A673 (cell line): ENCODE measurements at places on chromosomes 11 and 22. TPM values are rescaled to one million over a fixed set of nuclear protein-coding genes. Genes with fewer than 3 reads are reported as not detected.

GRCh38 chr11:107196732-107197131, 178.5 kb upstream of the GUCY1A2 start:
- no peaks in the 10 kb centered on the region for H3K4me1 ChIP-seq
- H3K36me3 ChIP-seq, result no peaks in the 10 kb centered on the region
- DNase-seq, result no peak
- H3K27me3 ChIP-seq, result no peaks in the 10 kb centered on the region
- H3K4me3 ChIP-seq, result no peak overlapping the region
- H3K27ac ChIP-seq, result no peak overlapping the region

DNA sequence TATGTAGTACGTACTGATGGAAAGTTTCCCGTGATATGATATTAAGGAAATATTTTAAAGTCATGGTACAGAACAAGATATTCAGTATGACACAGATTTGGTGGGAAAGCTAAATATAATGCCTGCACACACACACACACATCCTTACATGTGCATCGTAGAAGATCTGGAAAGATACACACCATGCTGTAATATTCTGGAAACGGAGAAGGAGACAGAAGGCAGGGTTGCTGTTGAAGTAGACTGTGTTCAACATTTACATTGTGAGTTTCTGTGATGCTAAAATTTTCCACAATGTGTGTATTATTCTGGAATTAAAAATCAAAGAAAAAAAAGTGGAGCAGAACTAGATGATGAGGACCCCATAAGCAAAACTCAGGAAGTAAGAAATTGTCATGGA, 118.0 kb downstream of the RRAS2 start:
- peaks cover 6% of the 10 kb centered on the region for H3K27me3 ChIP-seq
- no peaks in the 10 kb centered on the region for H3K4me1 ChIP-seq
- DNase-seq, result no peak
- H3K27ac ChIP-seq, result no peak overlapping the region

DNA sequence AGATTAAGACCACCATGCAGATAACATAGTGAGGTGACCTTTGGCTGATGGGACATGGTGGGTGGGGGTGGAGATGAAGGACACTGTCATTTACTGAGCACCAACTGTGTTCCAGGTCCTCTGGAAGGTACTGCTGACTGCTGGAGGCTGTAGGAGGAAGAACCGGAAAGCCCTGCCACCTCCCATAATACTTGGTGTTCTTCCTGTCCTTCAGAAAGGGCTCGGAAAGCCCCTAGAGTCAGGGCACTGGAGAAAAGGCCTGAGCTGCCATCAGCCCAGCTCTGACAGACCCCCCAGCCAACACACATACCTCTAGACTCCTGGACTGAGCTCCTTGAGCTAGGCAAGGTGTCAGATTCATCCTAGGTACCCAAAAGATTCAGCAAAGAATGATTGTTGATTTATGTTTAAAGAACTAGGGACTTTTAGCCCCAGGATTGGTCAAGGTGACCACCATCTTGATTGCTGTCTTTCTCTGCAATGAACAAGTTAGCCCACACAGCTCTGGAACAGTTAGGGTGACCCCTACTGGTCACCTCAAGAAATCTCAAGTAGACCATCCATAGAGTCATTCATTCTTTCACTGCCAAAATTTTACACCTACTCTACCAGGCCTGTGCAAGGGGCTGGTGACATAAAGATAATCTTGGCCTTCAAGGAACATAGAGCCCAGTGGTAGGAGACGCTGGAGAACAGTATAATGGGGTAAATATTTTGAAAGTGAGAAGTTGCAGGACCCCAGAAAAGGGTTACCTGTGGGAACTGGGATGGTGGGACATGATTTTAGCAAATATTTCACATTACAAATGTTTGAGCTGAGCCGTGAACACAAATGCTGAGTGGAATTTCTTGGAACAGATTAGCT, 39.4 kb downstream of the IRAG1 start:
- H3K4me3 ChIP-seq, result no peak overlapping the region
- peak overlapping the region; percentile 68 for H3K27ac ChIP-seq
- peak; percentile 73 for DNase-seq
- no peaks in the 10 kb centered on the region for H3K27me3 ChIP-seq

- no peak overlapping the region for H3K27ac ChIP-seq
- H3K4me3 ChIP-seq, result no peak overlapping the region
- peaks cover 9% of the 10 kb centered on the region for H3K4me1 ChIP-seq
- no peaks in the 10 kb centered on the region for H3K36me3 ChIP-seq
- H3K27me3 ChIP-seq, result no peaks in the 10 kb centered on the region
Observed at GRCh38 chr22:46018859-46019258, 41.9 kb upstream of the WNT7B start.

GRCh38 chr11:64726211-64726641, 3.2 kb upstream of the NRXN2 start:
- H3K4me1 ChIP-seq, result peaks cover 11% of the 10 kb centered on the region
- DNase-seq, result no peak
- peaks cover 15% of the 10 kb centered on the region for H3K27me3 ChIP-seq
- no peak overlapping the region for H3K27ac ChIP-seq
- no peaks in the 10 kb centered on the region for H3K36me3 ChIP-seq
- no peak overlapping the region for H3K4me3 ChIP-seq

Gene DLG2
- 276 and 277 TPM in 2 replicates for total RNA-seq

Gene NTM
- 8.3 and 8.6 TPM in 2 replicates for total RNA-seq

Gene EPS8L2
- total RNA-seq, result 0.66 and 0.90 TPM in 2 replicates
